ENCODE measurements at places on chromosomes 12 and 14.

DNA sequence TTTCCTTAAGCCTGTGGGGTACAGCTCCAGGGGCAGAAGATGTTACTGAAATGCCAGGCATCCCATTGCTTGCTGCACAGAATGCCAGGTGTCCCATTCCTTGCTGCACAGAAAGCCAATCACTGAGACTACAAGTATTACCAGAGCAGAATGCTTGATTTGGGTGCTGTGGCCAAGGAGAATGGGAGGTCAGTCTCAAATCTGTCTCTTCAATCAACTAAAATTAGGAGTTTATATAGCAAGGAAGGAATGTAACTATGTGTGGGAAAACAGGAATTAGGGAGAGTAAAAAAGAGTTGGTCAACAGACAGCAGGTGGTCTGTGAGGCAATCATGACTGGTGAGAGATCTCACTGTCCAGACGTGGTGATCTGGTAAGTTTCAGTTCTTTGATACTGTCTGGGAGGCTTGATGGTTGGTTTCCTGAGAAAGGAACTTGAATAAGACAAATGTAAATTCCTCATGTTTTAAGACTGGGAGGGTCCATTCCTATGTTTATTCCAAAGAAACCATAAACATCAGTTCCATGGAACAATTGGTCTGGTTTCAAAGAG is 31.2 kb upstream of the VASH1 start:
- DNase-seq, result no peak

DNA sequence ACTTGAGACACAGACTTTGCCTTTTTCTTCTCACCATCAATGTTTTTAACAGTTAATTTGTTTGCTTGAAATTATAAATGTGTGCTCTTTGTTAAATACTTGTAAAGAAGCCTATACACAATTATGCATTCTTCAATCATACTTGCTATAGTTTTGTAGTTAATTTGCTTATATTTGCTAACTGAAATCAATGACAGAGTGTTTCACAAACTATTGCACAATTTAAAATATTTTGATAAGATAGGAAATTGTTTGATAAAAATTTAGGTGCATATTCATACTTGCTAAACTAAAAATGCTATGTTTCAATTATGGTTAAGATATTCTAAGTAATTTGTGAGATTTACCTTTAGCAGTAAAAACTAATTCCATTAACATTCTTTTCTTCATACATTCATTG is 13.7 kb upstream of the OR4K5 start:
- DNase-seq, result no peak

- no peak for DNase-seq
Observed at GRCh38 chr12:90253136-90253535, 544.5 kb upstream of the ATP2B1 start.

DNA sequence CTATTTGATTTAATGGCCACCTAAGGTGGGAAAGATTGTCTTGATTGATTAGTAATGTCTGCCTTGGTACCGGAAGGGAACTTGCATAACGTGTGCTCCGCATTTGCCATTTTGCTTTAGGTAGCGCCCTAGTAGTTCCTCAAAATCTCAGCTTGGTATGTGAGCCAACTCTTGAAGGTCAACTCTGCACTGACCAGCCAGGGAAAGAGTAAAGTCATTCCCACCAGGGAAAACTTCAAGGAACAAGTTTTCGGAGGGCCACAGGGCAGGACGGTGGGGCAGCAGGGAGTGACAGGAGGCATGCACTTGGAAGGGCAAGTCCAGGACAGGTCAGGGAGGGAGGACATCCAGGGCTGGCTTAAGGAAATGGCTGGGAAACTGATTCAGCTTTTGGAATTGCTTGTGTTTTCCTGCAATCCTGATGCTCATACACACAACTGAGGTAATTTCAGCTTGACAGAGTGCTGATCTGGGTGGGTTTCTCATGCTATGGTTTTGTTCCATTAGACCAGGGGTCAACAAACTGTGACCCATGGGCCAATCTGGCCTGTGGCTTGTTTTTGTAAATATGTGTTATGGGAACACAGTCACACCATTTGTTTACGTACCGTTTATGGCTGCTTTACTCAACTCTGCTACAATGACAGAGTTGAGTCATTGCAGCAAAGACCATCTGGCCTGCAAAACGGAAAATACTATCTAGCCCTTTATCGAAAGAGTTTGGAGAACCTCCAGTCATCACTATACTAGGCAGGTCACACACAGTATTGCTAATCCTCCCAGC is 184.5 kb downstream of the RBM19 start:
- no peak for DNase-seq

GRCh38 chr14:61488417-61489401 is 167.3 kb downstream of the PRKCH start:
- no peak for DNase-seq

DNA sequence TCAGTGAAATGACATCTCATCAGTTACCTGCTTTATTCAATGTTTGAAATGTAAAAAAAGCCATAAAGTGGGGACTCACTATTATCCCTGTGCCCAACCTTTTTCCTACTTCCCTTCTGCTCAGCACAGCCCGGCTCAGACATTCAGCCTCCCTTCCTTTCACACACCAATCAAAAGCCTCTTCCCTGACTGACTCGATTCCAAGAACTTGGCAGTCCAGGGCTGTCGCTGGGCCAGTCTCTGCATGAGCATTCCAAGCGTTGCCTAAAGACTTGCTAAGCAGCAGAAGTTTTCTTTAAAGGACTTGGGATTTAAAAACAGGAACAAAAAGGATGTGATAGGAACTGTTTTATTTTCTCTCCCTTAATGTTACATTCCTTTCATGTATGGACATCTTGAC is 22.7 kb downstream of the ITPR2 start:
- no peak for DNase-seq

GRCh38 chr12:71694099-71694820 is 8.4 kb downstream of the TMEM19 start:
- no peak for DNase-seq

- no peak for DNase-seq
Observed at GRCh38 chr14:83342590-83342989, 1808.9 kb upstream of the SEL1L start.

DNA sequence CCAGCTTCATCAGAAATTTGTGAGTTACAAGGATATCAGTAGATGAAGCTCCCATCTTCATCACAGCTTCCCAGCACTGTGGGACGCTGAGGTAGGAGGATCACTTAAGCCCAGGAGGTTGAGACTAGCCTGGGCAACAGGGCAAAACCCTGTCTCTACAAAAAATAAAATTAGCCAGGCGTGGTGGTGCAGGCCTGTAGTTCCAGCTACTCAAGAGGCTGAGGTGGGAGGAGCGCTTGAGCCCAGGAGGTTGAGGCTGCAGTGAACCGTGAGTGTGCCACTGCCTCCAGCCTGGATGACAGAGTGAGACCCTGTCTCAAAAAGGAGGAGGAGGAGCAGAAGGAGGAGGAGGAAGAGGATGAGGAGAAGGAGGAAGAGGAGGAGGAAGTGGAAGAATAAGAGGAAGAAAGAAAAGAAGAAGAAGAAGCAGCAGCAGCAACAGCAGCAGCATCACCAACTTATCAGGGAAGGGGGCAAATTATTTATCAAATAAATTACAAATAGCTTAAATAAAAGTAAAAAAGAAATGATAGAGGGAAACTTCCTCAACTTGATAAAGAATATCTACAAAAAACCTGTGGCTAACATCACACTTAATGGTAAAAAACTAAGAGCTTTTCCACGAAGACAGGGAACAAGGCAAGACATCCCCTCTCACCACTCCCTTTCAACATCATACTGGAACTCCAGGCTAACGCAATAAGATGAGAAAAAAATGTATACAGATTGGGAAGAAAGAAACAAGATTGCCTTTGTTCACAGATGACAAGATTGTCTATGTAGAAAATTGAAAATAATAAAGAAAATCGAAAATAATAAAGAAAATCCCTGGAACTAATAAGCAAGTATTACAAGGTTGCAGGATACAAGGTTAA is 69.6 kb downstream of the NINJ2 start:
- DNase-seq, result no peak

DNA sequence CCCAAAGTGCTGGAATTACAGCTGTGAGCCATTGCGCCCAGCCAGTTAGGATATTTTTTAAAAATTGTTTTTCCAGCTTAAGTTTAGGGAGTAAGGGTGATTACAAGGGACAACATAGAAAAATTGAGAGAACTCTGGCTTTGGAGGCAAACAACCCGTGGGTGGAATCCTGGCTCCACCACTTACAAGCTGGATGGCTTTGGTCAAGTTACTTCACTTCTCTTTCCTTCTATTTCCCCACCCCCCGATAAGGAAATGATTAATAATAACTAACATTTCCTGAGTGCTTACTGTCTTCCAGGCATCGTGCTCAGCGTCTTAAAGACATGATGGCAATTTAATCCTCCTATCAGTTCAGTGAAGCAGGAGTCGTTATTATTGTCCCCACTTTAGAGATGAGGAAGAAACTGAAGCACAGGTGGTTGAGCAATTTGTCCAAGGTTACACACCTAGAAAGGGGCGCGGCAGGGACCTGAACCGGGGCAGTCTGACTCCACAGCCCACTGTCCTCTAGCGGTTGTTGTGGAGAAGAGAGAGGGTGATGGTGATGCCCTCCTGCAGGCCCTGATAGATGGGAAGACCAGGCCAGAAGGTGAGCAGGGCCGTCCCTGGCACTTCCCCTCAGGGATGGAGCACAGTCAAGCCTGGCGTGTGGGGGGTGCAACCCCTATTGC is 16.7 kb upstream of the FAIM2 start:
- DNase-seq, result no peak

DNA sequence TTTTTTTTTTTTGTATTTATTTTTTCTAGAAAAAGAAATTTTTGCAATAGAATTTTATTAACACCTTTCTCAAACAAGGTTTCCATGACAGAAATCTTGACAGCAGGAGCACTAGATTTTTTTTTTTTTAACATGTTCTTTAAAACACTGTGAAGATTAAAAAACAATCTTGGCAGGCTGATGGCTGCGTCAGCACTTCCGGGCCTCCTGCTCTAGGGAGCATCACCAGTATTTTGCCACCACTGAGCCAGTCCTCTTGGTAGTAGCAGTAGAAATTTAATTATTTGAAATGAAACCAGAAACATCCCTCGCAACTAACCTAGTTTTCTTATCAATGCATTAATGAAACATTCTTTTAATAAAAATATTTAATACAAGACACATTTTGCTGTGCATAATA is 99.6 kb downstream of the APAF1 start:
- no peak for DNase-seq

GRCh38 chr12:95736631-95737030 is 53.9 kb downstream of the NTN4 start:
- DNase-seq, result no peak

- no peak for DNase-seq
Observed at GRCh38 chr12:59597385-59597781, 1.6 kb downstream of the SLC16A7 start.

DNA sequence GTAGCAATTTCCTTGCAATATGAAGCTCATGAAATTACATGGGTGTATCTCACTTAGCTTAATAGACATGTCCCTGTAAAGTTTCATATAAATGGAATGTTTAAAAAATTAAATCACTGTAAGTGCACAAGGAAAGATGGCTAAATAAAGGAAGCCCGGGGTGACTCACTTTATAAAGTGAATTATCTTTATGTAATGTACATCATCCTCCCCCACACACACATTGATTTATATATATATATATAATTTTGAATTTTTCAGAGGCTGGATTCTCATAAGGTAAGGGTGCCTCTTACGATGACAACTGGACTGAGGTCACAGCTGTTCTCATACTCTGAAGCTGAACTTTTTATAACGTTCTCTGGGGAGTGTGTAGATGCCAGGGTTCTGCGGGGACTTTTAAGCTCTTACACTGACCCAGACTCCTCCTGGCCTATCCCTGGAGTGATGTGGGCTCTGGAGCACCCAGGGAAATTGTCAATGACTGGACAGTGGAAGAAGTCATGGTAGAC is 108.7 kb upstream of the HIF1A start:
- no peak for DNase-seq

- no peak for DNase-seq
Observed at GRCh38 chr14:21205026-21205677, 49.3 kb upstream of the OR5AU1 start.

DNA sequence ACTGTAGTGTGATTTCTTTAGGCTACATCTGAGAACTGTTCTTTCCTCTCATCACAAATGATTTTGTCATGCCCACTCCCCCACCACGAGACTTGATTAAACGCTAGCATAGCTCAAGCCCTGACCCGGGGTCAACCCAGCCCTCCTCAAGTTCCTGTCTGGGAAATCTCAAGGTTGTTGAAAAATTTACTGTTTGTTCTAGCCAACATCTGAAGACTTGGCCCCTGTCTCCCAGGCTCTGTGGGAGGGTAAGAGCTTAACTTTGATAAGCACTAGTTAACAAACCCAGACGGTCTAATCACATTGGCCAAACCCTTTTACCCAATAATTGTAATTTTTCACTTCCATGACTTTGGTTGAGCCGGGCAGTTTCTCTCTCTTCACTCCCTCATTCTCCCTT is 86.2 kb upstream of the AMIGO2 start:
- DNase-seq, result no peak

- no peak for DNase-seq
Observed at GRCh38 chr14:61480704-61481285, 159.4 kb downstream of the PRKCH start.

GRCh38 chr14:76776428-76777251 is 15.4 kb downstream of the VASH1 start:
- no peak for DNase-seq

All from DMS153 (cell line).